ENCODE measurements at places on chromosomes 2 and 18.

DNA sequence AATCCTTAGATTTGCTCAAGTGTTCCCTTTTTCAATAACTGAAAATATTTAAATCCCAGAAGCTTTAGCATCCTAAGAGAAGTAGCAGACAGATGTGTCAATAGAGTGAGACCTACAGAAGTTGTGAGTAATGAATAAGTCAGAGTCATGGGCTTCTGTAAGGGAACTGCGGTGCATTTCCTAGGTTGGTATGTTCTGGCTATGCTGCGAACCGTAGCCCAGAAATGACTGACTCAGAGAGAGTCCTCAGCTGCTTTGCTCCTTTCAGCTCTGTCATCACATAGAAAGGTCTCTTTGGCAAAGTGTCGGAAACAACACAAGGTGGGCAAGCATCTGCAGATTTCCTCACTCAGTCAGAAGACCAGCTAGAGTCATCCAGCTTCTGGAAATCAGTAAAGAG lies 297.1 kb downstream of the ARHGAP15 start:
- no peak for DNase-seq

- no peak for DNase-seq
These were observed 82.9 kb downstream of the NUP35 start for GRCh38 chr2:183207110-183207509.

GRCh38 chr2:12284487-12284886 lies 432.2 kb upstream of the TRIB2 start:
- DNase-seq, result no peak

DNA sequence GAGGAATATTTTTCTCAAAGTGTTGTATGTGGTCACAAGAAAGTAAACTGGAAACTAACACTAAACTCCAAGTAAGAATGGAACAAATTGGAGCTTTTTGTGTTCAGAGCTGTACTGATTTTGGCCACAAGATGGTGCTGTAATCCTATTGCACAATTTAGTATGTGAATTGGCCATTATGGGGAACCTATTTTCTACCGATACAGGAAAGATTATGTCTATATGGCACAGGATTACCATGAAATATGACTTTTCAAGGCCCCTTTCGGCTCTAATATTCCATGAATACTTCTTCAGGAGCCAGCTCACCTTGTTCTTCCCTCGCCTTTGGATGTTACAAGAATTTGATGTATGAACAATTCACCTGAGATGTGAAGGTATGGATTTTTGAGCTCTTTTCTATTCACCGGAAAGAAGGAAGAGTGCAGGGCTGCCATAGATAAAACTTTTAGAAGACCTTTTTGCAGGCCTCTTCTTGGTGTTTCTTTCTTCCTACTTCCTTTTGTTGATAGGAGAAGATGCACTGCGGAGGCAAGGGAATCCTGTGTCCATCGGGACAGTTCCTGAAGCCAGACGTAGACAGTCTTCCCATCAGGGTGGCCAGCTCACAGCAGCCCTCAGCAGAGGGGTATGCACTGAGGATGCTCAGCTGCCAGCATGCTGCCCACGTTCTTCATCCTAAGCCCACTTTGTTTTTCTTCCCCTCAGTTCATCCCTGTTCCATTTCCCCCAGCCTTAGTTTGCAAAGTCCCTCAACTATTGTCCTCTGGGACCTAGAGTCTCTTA lies 13.3 kb downstream of the MRPL44 start:
- peak; percentile 32 for DNase-seq

GRCh38 chr18:57915248-57915647 lies 112.1 kb upstream of the ATP8B1 start:
- peak; percentile 25 for DNase-seq

DNA sequence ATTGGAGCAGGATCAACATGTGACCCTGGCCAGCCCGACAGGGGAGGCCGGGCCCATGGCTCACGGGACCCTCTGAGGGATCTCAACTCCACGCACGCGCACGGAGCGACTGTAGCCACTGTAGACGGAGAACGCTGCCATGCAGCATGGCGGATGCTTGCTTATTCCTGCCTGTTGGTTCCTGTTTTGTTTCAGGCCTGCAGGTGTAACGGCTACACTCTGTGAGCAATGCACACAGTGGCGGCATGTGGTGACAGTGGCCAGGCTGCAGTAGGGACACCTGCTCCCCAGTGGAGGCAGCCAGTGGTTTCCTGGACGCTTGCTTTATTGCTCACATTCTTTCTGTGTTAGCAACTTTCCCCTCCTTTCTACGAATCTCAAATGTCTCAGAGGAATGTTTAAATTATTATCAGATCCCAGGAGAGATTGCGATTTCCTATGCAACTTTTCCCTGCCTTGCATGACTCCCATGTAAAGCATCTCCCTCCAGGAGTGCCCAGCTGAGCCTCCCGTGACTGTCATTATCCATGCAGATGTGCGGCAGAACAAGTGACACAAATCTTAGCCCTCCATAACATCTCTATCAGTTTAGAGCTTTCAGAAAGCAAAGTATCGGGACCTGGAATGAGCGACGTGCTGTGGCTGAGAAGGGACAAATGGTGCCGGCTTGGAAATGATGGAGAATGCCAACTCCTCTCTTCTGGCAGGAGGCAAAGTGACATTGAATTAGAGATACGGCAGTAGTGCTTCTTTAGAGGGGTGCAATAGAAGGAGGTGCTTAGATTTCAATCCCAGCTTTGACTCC lies 209.7 kb downstream of the ASB1 start:
- no peak for DNase-seq

DNA sequence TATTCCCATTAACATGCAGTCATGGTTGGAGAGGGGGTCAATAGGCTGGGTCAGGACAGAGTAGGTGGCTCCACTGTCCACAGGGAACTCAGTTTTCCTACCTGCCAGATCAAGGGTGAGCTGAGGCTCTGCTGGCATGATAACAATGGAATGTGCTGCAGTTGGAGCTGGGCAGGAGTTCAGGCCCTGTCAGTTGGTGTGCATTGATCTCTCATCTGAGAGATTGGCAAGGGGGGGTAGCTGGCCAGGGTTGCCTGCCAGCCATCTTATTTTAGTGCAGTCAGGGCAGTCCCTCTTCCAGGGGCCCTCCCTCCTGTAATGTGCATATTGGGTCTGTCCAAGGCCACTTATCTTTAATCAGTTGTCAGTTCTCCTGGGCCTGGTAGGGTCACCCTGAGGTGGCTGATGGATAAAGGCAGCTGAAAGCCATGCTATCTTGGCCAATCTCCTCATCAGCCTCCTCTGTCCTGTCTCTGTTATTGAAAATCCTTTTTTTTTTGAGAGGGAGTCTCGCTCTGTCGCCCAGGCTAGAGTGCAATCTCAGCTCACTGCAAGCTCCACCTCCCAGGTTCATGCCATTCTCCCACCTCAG lies 38.1 kb upstream of the CCBE1 start:
- no peak for DNase-seq

DNA sequence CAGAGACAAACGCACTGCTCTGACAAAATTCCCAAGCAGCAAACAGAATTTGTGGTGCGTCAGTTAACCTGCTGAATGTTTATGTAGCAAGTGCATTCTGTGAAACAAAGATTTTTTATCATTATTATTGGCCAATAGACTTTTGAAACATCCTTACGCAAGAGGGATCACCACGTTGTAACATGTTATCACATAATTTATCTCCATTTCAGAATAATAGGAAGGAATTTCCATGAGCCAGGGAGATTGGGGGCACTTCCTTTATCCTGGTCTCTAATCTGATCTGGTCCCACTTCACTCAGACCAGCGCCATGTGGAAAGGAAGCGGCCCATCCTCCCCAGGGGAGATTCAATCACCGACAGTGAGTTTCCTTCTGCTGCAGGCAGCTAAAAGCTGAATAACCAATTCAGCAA lies 166.1 kb downstream of the PID1 start:
- DNase-seq, result no peak

All from NCI-H2081 (cell line).